NCI-H2081 (cell line): ENCODE measurements at places on chromosomes 3 and 15.
A peak's percentile ranks its signal among the peaks of the same experiment; 100 is the strongest.

- DNase-seq: no peak
Measured at GRCh38 chr3:106281221-106281620, 412.4 kb upstream of the CBLB start.

- DNase-seq: no peak
Measured at GRCh38 chr3:66393333-66394005, 107.4 kb downstream of the LRIG1 start.

- peak; percentile 77 for DNase-seq
Measured at GRCh38 chr15:77959432-77959879, 118.1 kb downstream of the TBC1D2B start.

DNA sequence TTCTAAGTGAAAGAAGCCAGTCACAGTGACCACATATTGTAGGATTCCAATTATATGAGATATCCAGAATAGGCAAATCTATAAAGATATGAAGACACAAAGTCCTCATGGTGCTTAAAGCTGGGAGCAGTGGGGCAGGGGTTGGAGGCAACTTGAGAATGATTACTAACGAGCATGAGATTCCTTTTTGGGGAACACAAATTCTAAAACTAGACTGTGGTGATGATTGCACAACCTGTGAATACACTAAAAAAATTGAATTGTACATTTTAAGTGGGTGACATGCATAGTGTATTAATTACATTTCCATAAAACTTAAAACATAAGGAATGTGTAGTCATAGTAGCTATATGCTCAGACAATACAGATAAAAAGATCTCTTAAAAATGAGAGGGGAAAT, 103.2 kb downstream of the DPH6 start:
- DNase-seq: no peak

DNA sequence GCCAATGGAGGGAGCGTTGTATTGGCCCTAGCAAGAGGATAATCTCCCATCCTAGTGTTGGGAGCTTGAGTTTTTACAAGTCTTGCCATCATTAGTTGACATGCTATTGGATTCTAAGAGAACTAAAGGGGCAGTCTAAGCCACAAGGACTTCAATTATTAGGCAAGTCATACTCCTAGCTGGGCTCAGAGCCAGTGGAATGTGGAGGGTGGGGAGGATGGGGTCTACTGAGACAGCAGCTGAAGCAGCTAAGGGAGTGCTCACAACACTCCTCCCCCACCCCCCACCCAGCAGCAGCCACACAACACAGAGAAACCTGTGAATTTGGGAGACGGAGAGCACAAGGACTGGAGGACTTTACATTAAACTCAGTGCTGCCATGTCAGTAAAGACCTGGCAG, 27.9 kb downstream of the FRG2C start:
- DNase-seq: no peak

DNA sequence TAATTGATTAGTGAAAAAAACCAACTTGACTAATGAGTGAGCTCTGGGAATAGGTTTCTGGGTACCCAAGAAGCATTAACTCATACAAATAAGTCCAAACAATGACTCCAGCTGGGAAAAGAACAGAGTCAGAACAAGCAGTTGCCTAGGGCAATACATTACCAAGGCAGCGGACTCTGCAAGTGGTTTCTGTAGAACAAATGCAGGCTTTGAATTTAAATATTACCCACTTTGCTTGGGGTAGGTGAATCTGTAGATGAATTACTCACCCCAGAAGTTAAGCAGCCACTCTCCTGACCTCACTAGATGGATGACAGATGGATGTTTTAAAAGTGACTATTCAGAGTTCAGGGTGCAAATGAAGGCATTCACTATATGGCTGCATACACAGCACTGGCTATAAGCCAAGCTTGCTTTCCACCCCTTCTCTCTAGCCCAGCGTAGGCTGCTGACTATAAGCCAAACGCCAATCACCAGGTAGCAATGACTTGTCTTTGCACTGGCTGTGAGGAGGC, 73.1 kb upstream of the BHLHE40 start:
- peak; percentile 42 for DNase-seq

- DNase-seq: no peak
Measured at GRCh38 chr3:37030588-37030987, 37.3 kb downstream of the MLH1 start.

DNA sequence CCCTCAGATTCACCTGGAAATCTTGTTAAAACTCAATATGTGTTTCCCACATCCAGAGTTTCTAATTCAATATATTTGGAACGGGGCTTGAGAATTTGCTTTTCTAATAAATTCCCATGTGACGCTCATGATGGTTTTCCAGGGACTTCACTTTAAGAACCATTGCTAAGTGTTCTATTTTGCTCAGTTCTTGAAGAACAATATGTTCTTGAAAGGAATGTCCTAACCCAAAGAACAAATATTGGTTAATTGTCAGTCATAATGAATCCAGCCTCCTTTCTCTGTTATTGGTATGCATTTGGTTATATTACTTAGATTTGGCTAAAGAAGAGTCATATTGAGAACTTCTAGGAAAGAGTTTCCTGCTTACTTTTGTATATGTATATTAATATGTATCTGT, 4.4 kb upstream of the PLSCR2 start:
- DNase-seq: no peak

- no peak for DNase-seq
Measured at GRCh38 chr3:65026151-65026550, 338.4 kb upstream of the ADAMTS9 start.

DNA sequence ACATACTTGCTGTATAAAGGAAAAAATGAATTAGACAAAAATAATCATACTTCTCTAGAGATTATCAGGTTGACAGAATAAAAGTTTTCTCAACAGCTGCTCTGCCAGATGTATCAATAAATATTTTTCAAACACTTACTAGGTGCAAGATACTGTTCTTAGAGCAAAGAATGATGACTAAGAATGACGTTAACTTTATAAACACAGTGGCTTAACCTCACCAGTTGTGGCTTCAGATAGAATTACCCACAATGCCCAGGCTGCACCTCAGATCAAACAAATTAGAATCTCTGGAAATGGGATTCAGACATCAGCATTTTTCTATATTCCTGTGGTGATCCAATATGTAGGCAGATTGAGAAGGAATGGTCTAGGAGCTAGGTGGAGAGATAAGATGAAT, 422.4 kb upstream of the ATP11B start:
- no peak for DNase-seq

GRCh38 chr15:70253461-70254156, 155.9 kb upstream of the TLE3 start:
- DNase-seq: no peak

DNA sequence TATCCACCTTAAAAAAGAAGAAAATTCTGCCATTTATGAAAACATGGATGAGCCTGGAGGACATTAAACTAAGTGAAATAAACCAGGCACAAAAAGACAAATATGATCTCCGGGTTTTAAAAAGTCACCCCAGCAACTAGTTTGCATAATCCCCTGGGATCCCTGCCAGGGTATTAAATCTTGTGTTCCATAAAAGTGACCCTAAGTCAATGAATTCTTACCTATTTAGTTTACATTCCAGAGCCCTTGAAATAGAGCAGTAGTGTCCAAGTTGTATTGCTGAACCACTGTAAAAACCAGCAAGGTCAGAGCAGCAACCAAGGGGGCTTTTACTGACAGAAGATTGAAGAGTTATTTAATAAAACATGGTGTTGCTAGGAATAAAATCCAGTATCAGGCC, 716.8 kb upstream of the BCHE start:
- no peak for DNase-seq

DNA sequence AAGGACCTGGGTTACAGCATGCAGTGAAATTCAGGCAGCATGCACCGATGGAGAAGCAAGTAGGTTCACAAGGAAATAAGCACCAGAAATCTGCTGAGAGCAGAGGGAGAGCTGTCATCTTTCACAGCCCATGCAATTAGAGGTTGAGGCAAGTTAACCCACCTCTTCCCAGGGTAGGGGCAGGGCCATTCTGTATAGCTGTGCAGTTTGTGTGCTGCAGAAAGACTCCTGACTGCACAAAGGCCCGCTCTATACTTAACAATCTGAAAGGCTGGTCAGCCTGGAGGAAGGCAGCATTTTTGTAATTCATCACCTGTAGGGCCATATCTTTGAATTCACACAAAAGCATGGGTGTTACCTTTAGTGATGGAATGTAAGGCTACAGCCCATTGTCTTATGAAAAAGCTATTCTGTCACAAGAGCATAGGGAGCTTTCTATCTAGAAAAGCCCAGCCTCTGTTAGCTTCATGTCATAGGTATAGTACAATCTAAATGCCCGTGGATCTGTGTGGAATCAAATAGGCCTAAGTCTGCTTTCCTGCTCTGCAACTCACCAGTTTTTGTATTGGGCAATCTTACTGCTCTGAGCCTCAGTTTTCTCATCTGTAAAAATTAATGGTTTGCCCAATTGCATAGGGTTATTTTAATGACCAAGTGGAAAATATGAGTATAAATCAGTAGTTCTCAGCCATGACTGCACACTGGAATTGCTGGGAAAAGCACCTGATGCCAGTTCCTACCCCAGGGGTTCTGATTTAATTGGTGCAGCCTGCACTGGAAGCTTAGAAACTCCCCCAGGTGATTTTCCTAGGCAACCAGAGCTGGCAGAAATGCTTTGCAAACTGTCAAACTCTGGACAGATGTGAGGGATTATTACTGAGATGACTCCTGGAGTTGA, 65.2 kb downstream of the ATP13A5 start:
- no peak for DNase-seq

DNA sequence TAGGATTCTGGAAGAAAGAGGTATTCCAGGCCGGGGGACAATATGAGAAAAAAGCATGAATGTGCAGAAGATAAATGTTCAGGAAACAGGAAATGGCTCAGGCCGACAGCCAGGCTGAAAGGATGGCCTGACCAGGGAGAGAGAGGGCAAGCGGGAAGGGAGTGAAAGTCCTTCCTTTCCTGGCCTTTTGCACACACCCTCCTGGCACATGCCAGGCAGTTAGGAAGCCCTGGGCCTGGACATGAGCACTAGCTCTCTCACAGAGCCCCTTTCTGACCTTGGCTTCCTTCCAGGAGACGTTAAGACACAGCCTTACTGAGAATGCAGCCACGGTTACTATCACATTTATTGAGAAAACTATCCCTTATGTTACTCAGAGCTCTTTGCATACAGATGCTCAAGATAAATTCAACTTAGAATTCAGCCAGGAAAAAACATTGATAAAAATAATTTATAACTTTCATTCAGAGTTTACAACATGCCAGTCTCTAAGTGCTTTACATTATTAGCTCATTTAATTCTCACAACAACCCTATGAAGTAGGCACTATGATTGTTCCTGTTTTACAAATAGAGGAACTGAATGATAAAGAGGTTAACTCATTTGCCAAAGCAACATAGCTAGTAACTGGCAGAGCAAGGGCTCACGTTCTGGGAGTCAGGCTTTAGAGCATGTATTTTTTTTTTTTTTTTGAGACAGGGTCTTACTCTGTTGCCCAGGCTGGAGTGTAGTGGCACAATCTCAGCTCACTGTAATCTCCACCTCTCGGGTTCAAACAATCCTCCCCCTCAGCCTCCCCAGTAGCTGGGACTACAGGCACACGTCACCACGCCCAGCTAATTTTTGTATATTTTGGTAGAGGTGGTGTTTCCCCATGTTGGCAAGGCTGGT, 39.4 kb upstream of the SMAD3 start:
- peak; percentile 12 for DNase-seq

DNA sequence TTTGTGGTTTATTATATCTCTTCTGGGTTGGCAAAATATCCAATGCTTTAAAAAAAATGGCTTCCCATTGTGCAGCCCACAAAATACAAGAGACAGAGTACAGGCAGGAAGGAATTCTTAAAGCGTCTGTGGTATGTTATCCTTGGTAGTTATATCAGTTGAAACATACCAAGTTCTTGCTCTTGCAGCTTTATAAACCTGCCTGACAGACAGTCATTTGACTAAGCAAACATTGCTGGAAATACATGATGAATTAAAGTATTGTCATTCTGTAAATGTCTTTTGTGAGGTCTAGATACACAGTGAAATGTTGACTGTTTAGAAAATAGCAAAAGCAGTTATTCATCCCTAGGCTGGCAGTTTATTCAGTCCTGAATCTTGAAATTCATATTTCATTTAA, 44.8 kb upstream of the MAP3K13 start:
- DNase-seq: no peak

DNA sequence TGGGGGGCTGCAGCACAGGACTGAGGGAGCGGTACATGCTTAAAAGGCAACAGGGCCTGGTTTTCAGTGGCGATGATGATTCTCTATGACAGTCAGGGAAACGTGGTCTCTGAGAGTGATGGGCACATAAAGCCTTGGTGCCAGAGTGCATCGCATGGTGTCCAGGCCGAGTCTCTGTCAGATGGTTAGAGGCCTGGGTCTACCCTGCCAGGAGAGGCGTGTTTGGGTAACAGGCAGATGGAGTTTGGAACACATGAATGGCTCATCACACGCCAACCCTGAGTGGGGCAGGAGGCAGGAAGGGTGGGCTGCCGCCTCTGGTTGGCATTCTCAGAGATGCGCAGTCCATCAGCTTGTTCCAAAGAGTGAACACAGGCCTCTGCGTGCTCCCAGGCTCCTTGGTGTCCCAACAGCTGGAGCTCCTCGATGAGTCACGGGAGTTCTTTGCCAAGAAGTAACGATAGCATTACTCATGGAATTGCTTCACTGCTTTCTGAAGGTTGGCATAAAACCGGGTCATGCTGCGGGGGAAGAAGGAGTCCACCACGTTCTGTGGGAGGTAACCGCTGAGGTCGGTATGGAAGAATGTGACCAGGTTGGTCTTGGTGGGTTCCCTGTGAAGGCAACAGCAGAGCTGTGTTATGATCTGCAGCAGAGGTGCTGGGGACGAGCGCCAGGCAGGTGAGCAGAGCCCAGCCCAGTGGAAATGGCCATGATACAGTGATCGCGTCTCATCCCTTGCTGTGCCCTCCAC, 11.0 kb downstream of the STARD5 start:
- no peak for DNase-seq

DNA sequence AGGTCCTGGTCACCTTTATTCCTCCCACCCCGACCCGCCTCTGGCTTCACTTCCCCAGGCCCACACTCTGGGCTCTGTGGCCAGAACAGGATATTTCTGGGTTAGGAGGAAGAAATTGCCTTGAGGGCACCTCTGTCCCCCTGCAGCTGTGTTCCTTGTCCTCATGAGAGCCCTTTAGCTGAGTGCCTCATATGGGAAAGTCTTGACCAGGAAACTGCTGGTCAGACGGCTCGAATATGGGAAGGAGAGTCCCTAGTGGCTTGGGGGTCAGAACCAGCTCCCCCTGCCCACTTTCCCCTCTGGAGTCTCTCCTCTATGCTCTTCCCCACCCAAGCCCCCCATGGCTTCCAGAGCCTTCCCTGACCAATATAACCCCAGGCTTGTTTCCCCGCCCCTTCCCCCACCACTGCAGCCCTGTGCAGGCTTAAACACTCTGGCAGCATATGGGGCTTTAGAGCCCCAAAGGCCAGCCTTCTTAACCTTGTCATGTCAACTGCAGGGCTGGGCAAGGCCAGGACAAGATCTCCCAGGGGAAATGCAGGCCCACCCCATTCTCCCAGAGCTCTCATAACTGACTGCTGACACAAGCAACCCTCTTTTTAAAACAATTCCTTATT, 36.4 kb downstream of the SEC22C start:
- no peak for DNase-seq

DNA sequence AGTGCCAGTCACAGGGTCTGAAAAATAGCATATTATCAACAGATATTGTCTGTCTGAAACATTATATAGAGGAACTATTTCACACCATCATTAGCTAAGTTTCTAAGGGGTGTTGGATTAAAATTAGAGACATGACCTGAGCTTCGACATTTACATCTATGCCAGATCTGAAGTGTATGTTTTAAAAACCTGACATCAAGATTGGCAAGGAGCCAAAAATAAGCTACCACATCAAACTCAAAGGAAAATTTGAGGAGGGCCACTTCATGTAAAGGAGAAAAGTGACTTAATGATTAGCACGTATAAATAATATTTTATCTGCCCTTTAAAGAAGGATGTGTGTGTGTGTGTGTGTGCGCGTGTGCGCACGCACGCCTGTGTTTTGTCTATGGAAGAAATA, 752.0 kb upstream of the GRM7 start:
- DNase-seq: no peak
